ENCODE measurements at places on chromosomes 2 and 18. TPM values are rescaled to one million over a fixed set of nuclear protein-coding genes. Genes with fewer than 3 reads are reported as not detected.

- no peak for DNase-seq
Measured at GRCh38 chr18:65288908-65289307, 461.9 kb upstream of the CDH7 start.

- no peak for DNase-seq
Measured at GRCh38 chr2:216111122-216111521, 2.0 kb downstream of the XRCC5 start.

GRCh38 chr2:85717308-85718008 lies 23.3 kb downstream of the GNLY start:
- no peak for DNase-seq

- no peak for DNase-seq
Measured at GRCh38 chr18:78639006-78639950, 340.3 kb upstream of the SALL3 start.

The RAD51AP2 gene
- total RNA-seq = 0.16 TPM

GRCh38 chr2:176751314-176752227 lies 461.0 kb upstream of the HNRNPA3 start:
- DNase-seq = no peak

GRCh38 chr2:60925994-60926740 lies 44.8 kb downstream of the REL start:
- DNase-seq = no peak

The RAB27B gene
- total RNA-seq = 0.44 TPM

DNA sequence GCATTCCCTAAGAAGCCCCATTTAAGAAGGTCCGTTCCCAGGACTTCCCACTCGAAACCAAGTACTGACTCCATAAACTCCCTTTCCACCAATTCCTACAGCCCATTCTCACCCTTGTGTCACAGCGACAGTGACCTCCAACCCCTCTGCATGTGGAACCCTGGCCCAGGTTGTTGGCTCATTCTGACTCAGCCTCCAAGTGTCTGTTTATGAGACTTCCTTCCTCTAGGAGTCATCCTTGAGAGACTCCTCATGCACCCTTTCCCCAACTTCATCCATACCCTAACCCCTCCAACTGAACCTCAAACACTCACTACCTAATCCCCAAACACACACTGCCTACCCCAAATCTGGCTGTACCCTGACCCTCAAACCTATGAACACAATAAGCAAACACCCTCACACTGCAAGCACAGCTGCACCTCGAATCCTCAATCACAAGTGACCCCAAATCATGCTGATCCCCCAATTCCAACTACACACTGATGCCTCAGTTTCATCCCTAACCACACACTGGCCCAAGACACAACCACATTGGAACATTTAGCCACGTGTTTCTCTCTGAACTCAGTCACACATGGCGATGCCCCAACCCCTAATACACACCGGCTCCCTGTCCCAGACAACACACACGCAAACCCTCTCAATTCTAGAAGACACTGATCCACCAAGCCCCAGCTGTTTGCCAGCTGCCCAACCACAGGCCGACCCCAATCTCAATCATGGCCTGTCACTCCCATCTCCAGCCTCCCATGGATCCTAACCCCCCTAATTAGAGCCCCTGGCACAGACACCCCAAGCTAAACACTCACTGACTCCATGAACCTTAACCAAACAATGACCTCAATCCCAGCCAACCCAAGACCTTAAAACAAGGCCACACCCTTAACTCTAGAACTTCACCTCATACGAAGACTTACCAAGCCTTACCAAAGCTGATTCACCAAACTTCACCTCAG lies 219.6 kb downstream of the CYP26B1 start:
- no peak for DNase-seq

The GKN1 gene
- not detected for total RNA-seq

DNA sequence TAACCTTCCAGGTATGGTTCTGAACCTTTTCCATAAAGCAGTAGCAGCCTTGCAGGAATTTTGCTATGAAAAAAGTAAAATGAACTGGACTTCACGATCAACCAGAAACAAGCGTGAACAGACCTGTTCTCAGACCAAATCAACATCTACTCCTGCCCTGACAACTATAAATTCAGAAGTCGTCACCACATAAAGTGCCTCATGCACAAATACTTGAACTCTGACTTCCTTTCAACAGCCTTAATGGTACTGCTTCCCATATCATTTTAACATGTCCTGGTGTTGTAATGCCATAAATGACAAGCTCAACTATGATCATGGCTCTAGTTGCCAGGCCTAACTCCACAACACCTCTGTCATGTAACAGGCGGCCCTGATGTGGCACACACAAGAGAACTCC lies 262.4 kb downstream of the MTX2 start:
- DNase-seq = no peak

GRCh38 chr18:34364699-34365098 lies 140.0 kb upstream of the NOL4 start:
- DNase-seq = no peak

DNA sequence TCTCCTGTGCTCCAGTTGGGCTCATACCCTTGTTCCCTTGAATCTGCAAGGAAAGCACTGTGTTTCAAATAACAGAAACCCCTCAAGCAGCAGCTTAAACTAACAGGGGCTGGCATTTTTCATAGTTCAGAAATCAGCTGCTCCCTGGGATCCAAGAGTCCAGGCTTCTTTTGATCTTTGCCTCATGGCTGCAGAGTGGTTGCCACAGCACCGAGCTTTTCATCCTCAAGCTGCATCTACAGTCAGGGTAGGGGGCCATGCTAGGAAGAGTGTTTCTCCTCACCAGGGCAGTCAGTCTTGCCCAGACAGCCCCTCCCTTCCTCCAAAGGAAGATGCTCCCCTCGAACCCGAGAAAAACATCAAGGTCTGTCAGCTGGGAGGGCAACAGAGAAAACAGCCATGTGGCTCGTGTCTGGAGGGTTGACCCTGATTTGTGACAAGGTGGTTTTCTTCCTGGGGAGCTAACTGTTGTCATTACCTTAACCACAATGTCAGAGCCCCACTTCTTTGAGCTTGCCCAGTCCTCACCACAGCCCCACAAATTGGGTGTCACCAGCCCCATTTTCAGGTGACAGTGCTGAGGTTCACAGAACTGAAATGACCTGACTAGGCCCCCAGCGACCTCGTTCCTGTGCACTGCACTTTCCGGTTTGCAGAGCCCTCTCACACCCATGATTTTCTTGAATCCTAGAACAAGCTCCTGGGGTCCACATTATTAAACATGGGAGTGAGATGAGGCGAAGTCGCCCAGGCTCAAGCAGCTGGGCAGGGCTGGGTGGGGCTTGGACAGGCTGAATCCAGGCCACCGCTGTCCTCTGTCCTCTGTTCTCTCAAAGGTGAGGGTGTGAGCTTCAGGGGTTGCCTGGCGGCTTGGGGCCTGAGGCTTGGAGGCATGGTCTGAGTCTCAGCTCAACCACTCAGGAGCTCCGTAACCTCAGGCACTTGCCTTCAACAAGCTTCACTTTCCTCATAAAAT lies 21.9 kb downstream of the ATOH8 start:
- no peak for DNase-seq

- DNase-seq = no peak
Measured at GRCh38 chr2:170031288-170031687, 146.7 kb upstream of the MYO3B start.

The ERBB4 gene
- 10.2 TPM for total RNA-seq

- DNase-seq = no peak
Measured at GRCh38 chr2:101107241-101107640, 43.9 kb downstream of the TBC1D8 start.

DNA sequence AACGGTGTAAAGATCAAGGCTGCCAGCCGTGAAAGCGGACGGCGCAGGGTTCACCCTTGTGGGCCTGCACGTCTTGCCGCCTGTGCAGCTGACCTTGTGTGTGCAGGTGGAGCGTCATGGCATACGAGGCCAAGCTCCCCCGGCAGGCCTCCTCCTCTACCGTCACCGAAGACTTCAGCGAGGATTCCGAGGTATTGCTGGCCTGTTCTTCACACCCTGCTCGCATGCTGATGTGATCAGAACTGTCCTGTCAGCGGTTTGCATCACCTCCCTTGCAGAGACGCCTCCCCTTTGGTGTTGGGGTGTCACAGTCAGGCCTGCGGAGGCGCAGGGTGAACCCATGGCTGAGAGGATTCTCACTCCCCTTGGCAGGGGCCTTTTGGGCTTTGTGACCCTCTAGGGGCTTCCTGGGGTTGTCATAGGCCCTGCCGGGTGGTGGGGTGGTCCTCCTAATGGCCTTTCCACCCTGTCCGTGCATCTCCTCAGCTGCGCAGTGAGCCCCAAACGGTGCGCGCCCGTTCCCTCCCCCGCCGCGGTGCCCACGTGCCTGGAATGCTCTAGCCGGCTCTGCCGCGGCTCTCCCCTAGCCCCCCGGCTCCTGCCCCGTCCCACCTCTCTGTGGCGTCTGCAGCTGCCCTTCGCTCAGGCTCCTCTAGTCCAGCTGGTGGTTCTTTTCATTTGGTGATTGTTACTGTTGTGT lies 92.5 kb downstream of the DGKD start:
- DNase-seq = no peak

GRCh38 chr18:53417003-53417402 lies 807.5 kb downstream of the MBD2 start:
- DNase-seq = no peak

GRCh38 chr2:38797250-38797676 lies 19.3 kb downstream of the GEMIN6 start:
- no peak for DNase-seq

The FBXO41 gene
- 3.7 TPM for total RNA-seq

DNA sequence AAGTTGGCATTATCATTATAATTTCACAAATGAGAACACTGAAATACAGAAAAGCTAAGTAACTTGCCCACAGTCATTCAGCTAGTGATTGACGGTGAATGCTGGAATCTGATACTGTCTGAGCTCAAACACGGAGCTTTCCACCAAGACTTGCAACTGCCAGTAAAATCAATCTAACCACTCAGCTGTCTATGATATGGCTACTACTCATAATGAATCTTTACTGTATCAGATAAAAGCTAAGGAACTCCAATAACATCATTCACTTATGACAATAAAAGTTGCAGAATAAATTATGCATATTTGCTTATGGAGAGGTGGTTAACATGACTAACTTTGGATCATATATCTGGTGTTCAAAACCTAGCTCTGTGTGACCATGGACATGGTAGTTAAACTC lies 279.4 kb upstream of the NXPH2 start:
- DNase-seq = no peak

DNA sequence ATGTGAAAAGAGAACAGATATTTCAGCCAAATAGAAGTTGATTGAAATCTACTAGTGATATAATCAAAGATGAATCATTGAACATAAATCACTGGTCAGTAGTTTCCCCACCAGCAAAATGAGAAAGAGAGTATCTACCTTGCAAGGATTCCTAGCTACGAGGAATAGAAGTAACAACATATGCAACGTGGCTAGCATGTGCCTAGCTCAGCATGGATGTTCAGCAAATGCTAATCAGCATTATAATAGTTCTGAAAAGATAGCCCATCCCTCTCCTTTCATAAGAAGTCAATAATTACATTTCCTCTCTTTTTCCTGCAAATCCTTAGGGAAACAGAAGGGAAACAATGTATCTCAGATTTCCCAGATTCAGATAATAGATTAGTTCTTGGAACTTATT lies 417.2 kb downstream of the SATB2 start:
- no peak for DNase-seq

DNA sequence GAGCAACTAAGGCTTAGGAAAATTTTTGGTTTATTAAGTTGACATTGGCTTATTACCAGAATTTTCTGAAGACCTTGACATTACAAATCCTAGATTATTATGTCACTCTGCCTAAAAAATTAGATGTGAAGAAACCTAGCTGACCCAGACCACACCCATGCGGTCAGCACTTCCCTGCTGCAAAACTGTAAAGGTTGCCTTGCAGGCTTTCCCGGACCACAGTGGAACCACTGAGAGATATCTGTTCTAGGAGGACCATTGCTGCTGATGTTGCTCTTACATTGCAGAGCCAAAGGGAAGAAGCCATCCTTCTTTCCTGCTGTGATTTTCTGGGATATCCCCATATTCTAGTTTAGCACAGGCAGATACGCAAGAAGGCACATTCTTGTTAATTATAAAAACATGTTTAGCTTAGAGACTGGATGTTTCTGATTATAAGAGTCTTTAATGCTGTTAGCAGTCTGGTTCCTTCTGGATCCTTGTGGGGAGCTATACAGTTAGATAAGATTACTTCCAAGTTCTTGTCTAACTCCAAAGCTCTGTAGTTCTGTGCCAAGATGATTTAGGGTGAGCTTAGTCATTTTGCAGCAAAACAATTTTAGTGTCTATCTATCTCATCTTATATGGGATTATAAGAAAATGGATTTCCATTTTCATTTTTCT lies 70.2 kb downstream of the AOX1 start:
- DNase-seq = no peak

DNA sequence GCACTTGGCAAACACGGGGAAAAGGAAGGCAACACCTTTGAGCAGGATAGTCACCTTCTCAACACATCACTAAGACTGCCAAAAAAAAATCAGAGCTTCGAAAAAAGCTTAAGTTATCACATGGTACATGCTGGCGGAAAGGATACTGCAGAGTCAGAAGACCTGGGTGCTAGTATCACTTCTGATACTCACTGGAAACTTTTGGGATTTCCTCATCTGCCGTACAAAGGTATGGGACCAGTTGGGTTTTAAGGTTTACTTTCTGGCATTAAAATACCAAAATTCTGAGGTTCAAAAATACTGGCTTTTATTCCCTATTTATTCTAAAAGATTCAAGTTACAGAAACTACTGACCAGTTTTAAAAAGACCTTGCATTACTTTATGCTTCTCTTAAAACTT lies 2.9 kb downstream of the SUCLG1 start:
- DNase-seq = no peak

The ACTG2 gene
- total RNA-seq = not detected

- no peak for DNase-seq
Measured at GRCh38 chr18:74480149-74480651, 16.0 kb upstream of the CNDP2 start.

GRCh38 chr18:9838144-9838877 lies 47.5 kb upstream of the TXNDC2 start:
- no peak for DNase-seq

DNA sequence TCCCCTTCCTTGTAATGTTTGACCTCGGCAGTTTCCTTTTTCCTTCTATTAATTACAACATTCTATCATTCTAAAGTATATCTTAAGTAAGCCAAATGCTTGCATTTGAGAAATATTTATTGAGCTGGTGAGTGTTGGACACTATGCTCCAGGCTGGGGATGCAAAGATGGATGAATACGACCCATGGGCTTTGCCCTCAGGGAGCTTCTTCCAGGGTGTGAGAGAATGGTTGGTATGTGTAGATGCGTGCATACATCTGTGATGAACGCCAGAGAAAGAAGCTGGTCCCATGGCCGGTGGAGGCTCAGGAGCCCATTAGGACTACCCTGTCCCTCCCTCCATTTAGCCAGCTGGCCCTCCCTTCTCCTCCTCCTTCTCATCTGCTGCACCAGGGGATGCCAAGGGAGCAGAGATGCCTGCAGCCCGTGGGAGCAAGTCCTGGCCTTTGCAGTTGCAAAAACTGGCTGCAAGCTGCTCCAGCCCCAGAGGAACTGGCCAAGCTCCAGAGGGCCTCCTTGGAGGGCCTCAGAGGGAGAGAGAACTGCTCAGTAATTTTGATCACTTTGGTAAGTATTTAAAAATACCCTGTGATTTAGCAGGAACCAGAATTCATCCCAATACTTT lies 65.7 kb upstream of the FOSL2 start:
- DNase-seq = no peak
